ENCODE measurements at places on chromosomes 6 and 20.

DNA sequence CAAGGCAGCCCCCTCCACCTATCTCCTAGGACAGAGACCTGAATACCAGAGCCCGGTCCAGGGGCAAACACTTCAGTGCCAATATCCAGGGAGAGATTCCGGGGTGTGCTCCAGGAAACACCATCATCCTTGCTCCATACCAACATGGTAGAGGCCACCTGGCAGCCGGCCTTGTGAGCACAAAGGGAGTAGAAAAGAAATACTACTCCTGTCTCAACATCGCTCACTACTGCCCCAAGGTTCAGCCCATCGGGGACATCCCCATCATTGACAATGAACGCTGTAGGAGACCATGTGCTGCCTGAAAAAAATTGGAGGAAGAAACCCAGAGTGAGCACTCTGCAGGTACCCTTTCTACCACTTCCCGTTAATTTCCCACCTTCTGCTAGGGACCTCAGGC is 1.5 kb downstream of the NEU1 start:
- no peak for DNase-seq

DNA sequence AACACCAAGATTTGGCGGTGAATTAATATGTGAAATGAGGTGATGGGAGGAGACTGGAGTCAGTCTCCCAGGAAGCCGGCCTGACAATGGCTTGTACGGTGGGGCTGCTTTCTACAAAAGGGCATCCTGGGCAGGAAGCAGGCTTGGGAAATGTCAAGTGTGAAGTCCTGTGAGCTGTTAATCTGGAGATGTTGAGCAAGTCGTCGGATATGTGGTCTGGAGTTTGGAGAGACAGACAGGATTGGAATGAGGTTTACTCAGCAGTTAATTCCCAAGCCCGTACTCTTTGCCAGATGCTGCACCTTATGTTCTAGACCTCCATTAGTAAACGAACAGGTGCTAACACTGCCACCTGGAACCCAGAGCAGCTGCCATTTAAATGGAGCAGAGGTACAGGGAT is 107.7 kb upstream of the FOXC1 start:
- no peak for DNase-seq

- no peak for DNase-seq
Measured at GRCh38 chr6:169592558-169592957, 109.3 kb downstream of the WDR27 start.

- no peak for DNase-seq
Measured at GRCh38 chr20:36941401-36941835, 10.1 kb downstream of the SAMHD1 start.

GRCh38 chr6:8627085-8627861 is 191.9 kb upstream of the SLC35B3 start:
- DNase-seq = no peak

- DNase-seq = no peak
Measured at GRCh38 chr20:10673176-10673841, 490 bp downstream of the JAG1 start.

GRCh38 chr20:443223-443775 is 19.0 kb downstream of the TBC1D20 start:
- no peak for DNase-seq

DNA sequence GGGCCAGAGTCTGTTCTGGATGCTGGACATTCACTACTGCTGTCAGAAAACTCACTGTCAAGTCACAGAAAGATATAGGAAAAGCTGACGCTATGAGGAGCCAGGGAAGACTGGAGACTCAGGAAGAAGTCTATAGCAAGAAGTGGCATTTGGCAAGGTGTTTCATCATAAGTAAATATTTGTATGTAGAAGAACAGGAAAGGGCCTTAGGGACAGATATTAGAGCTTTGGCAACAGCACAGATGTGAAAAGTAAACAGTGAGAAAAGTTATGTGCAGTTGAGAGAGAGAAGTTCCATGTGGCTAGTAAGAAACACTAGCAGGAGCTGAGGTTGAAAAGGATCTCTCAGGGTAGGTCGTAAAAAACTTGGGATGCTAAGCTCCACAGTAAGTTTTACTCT is 868.9 kb downstream of the PHF3 start:
- DNase-seq = no peak

GRCh38 chr6:7594579-7595125 is 4.7 kb downstream of the SNRNP48 start:
- DNase-seq = no peak

- DNase-seq = no peak
Measured at GRCh38 chr6:100693249-100693927, 187.7 kb downstream of the ASCC3 start.

GRCh38 chr6:125974214-125974866 is 12.0 kb upstream of the TRMT11 start:
- no peak for DNase-seq

DNA sequence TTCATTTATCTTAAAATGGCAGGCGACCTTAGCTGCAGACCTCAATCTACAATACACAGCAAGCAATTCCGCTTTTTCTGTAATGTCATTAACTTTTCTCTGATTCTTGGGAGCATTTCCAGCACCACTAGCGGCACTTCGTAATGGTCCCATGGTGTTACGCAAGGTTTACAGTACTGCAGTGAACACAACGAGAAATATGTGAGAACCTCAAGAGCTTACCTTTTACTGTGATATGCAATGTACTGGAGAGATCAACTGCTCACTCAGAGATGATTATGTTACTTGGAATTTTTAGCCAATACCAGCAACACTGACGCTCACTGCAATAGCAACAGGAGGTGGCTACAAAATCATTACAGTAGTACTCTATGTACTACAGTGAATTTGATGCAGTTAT is 2.8 kb upstream of the CEP43 start:
- no peak for DNase-seq

- DNase-seq = no peak
Measured at GRCh38 chr6:41455818-41456217, 90.4 kb upstream of the FOXP4 start.

GRCh38 chr20:25280051-25280573 is 32.2 kb downstream of the PYGB start:
- DNase-seq = no peak

- no peak for DNase-seq
Measured at GRCh38 chr20:49590163-49591017, 22.5 kb upstream of the PTGIS start.

DNA sequence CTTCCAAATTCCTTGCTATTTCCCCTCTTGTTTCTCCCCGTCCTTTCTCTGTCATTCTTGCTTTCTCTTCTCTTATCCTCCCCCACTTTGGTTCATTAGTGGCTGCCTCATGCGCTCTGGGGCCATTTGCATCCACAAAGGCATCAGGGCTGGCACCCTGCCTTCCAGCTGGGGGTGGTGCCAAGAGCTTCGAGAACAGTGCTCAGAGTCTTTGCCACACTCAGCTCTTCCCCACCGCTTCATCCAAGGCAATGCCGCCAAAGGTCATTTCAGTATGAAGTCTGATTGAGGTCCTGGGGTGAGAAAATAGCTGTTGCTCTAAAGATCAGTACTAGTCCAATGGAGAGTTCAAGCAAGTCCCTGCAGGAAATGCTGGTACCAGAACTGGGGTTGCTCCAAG is 22.7 kb downstream of the OLIG3 start:
- DNase-seq = no peak

GRCh38 chr6:41466437-41466990 is 79.7 kb upstream of the FOXP4 start:
- DNase-seq = no peak

- no peak for DNase-seq
Measured at GRCh38 chr6:105587349-105588122, 184.7 kb upstream of the PREP start.

GRCh38 chr20:11714886-11715285 is 202.8 kb upstream of the BTBD3 start:
- no peak for DNase-seq

GRCh38 chr6:140494321-140495108 is 1120.1 kb upstream of the CITED2 start:
- no peak for DNase-seq
